Caki2 (cell line): ENCODE measurements at places on chromosomes 11 and 22. TPM values are rescaled to one million over a fixed set of nuclear protein-coding genes. Genes with fewer than 3 reads are reported as not detected.

DNA sequence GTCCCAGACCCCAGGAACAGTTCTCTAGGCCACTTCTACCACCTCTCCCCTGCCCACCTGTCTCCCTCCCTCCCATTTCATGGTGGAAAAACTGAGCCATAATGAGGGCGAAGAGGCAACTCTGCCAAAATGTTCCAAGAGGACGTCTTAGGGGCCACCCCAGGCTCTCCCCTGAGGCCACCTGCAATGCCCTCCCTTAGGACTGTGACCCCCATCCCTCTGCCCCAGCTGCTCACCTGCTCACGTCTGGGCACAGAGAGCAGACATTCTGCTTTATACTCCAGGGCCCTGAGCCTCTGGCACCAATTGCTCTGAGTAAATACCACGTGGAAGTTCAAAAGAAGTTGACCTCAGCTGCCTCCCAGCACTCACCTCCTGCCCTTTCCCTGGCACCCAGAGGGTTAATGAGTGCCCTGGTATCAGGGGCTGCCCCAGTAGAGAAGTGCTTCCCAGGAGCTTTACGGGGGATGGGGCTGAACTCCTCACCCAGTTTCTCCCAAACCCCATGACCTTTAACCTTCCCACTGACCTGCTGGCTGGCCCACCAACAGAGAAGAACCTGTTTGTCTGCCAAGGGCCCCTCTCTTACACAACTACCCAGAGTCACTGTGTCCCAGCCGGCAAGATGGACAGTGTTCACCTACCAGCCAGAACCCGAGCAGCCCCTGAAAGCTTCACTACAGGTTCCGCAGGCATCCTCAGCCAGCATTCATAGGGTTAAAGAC lies 627 bp upstream of the APOA5 start:
- no peak for DNase-seq

Gene C1QTNF5
- total RNA-seq, result not detected in 2 replicates

DNA sequence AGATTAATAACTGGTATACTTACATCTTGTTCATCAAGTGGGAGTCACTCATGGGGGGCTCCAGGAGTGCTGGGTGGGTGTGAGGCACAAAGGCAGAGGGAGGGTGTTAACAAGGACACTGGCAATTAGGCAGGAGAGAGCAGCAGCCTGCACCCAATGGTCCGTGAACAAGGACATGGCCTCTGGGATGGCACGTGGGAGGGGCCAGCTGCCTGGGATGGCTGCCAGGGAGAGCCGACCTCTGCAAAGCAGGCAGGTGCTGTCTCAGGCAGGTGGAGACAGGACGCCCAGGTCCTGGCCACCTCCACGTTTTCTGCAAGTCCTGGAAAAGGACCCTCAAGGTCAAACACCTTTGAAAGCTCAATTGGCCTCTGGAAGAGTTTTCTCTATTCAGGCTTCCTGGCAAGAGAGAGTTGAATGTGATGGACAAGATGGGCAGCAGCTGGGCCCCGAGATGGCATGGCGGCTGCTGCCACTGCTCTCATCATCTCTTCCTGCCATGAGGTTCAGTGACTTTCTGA lies 257.1 kb downstream of the BUD13 start:
- DNase-seq, result no peak

- DNase-seq, result no peak
Measured at GRCh38 chr11:4125141-4125540, 30.5 kb downstream of the RRM1 start.

DNA sequence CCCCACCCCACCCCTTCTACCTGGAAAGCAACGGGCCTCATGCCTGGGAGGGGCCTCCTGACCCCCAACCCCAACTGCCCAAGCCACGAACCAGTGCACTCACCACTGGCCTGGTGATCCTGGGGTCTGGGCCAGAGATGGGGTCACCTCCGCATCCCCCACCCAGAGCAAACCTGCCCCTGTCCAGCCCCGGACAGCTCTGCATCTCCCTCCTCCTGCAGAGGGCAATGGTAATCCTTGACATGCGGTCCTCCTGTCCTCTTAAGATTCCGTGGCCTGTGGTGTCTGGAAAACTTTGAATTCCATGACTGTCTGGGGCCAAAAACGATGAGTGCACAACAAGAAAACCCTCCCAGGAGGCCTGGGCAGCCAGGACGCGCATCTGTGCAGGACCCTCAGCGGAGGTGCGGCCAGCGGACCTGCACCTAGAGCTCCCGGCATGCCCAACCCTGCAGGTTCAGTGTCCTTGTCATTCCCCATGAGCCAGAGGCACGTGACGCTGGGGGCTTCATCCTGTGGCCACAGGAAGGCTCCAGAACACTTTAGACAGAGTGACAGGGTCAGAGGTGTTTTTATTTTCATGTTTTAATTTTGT lies 16.1 kb upstream of the PPARA start:
- DNase-seq, result no peak
